ENCODE measurements at places on chromosomes 3 and 15.

DNA sequence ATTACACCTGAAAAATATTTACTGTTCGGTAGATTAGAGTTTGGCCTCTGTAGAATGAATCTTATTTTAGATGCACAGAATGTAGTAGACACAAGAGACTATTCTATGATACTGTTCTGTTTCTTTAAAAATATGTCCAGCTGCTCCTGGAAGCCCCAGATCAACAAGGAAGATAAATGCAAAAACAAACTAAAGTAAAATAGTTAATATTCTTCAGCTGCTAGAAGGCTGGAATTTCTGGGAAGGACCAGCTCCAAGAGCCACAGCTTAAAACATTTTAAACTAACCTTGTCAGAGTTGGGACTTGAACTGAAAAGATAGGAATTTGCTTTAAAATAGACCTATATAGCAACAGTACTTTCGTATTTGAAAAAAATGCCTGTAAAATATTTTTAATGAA lies 277.9 kb downstream of the PTPRG start:
- no peak for DNase-seq

GRCh38 chr3:30553641-30554316 lies 52.6 kb upstream of the TGFBR2 start:
- no peak for DNase-seq

- no peak for DNase-seq
Measured at GRCh38 chr3:190585805-190586630, 72.1 kb downstream of the IL1RAP start.

DNA sequence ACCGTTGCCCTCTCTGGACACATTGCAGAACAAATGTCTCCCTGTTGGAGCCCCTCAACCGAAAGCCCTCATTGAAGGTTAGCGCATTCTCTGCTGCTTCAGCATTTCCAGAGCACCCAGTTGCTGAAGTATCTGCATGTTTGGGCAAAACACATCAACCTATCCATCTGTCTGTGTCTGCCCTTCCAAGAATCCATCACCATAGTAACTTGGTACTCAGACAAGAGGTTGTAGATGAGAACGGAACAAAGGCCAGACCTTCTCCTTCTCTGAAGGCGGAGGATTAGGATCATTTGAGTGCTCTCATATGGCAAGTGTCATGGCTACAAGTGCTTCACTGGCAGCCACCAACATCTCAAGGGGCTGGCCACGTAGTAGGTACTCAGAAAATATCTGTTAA lies 23.1 kb upstream of the RHO start:
- no peak for DNase-seq

DNA sequence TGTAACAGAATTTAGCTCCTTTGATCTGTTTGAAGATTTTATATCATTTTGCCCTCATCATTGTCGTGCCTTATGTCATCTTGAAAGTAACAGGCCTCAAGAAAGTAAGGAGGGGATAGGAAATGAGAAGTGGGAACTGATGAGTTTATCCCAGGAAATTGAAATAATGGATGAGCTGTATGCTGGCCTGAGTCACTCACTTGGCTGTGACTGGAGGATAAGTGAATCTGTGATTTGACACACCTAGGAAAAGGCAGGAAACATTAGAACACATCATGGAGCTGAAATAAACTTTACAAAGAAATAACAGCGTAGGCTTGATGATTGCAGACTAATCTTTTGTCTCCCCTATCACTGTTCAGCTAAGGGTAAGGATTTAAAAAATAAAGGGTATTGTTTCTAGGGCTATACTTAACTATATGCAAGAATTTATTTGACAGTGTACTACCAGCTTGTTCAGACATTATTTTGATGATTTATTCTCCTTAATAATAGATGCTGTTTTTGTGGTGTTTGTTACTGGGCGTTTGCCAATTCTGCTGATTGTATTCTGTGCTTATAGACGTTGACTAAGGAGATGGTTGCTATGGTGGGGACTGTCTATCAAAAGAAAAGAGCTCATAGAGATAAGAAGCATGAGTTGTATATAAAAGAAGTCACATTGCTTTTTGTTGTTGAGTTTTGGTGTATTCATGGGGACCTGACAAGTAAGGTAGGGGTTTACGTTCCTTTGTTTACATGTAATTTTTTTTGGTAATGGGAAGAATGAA lies 105.6 kb upstream of the ROPN1 start:
- no peak for DNase-seq

DNA sequence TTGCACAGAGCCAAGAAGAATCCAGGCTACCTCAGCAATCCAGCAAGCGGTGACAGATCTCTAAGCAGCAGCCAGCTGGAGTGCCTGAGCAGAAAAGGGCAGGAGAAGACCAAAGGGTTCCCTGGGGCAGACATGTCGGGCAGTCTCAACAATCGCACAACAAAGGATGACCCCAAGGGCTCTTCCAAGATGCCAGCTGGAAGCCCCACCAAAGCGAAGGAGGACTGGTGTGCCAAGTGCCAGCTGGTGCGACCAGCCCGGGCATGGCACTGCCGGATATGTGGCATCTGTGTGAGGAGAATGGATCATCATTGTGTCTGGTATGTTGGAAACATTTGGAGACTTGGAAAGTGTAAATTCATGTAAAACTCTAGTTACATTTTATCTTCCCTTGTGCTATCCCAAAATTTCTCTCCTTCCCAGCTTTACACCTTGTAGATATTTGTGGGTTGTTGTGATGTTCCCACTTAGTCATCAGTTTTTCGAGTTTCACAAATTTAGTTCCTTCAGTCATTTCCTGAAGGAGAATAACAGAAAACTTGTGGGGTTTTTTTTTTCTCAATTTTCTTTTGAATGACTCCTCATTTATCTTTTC lies 6.4 kb downstream of the ZDHHC23 start:
- DNase-seq: no peak

- DNase-seq: no peak
Measured at GRCh38 chr3:79383402-79384012, 384.3 kb downstream of the ROBO1 start.

- no peak for DNase-seq
Measured at GRCh38 chr3:152392272-152392880, 123.6 kb downstream of the MBNL1 start.

GRCh38 chr3:26687466-26687865 lies 64.9 kb downstream of the LRRC3B start:
- no peak for DNase-seq

- DNase-seq: no peak
Measured at GRCh38 chr3:56903231-56903782, 101.6 kb upstream of the ARHGEF3 start.

DNA sequence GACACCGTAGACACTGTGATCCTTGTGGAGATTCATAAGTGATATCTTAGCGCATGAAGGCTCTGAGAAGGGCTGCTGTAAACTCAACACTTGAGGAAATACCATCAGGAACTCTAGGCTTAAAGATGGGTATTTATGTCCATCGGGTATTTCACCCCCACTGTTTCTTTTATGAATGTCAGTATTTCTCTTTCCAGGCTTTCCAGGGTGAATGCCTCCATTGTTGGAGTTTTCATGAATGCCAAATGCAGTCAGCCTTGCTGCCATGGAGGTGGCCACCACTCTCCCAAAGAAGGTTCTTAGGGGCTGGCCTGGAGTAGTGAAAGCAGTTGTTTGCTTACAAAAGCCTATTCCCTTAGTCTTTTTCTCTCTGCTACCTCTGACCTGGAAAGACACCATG lies 259.2 kb downstream of the SLCO3A1 start:
- DNase-seq: no peak

DNA sequence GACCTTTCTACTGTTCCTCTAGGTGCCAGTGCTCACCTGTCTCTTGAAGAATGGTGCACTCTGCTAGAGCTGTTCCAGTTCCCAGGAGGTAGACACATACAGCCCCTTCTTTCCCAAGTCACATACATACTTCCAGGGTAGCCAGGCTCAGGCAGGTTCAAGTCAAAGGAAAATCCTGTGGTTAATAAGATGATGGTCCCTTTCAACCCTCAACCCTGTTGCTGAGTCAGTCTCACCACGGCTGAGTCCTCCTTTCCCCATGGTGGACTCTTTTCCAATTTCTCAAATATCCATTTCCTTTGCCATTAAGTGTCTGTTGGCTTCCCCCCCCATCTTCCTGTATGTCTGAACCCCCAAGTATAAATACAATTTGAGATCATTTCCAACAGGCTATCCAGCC lies 56.1 kb upstream of the ACAN start:
- DNase-seq: no peak

DNA sequence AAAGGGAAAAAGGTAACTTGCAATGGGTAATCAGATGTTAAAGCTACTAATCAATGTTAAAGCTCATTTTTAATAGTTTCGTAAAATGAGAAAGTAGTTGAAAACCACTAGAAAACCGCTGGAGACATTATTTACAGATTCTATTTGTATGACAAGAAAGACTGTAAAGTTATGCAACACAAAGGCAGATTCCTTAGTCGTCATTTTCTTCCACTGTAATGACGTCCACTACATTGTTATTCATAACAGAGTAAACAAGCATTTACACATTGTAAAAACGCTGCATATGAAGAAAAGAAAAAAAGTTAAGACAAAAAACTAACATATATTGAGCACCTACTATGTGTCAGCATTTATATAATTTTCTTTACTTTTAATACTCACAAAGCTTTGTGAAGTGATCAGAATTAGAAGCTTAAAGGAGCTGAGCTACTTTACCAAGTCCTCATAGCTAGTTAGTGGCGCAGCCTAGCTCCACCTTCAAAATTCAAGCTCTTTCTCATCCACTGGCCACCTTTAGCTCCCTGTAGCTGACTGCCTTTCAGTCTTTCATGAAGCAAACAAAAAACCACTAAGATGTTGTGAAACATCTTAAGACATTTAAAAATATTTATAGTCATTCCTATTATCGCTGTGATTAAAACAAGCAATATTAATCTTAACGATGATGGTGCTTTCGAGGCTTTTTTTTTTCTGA lies 100.1 kb upstream of the CDIN1 start:
- no peak for DNase-seq

DNA sequence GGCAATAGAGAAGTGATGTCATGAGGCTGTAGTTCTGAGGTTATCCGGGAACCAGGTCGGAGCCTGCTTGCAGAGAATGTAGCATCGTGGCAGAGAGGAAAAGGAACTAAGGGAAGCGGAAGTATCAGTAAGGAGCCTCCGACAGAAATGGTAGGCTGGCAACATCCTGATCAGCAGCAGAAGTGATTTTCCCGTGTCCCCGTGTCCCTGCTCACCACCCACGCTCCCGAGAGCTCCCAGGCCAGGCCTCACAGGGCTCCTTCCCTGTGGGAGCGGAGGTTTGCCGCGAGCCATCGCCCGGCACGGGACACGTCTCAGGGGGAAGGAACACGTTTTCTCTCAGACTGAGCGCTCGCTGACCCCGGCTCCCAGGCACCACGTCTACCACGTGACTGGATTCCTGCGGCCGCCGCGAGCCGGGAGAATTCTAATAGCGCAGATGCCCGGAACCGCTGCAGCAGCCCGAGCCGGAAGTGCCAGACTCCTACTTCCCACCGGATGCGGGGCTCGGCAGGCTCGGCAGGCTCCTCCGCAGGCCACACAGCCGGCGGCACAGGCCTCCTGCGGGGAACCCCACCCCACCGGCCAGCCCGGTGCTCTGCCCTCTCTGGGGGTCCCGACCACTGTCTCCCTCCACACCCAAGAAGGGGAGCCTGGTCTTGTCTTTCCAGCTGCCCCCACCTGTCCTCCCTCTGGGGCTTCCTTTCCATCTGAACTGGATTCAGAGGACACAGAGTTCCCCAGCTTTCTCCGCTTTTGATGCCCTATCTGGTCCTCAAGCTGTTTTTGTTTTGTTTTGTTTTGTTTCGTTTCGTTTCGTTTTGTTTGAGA lies 99.3 kb downstream of the BDH1 start:
- DNase-seq: peak; percentile 29

Data from activated CD4-positive, alpha-beta T cell treated with anti-CD3 and anti-CD28 coated beads, Interleukin-2, amount 50 U/mL, for 24 hours (primary cell).